ENCODE measurements at places on chromosomes 4 and X.

DNA sequence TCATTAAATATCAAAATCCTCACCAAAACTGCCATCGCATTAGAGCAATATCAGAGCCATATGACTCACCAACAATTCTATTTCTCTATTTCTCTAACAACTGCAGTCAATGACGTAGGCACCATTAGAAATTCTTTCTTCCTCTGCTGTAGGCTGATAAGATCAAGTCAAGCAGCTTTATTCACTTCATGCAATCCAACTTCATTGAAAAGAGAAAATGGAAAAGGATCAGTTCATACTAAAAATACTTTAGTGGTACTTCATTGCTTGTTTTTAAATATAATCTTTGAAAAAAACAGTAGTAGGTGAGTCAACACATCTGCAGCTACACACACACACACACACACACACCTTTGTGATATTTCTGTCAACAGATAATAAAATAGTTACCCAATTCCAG is 345.3 kb upstream of the TENM3 start:
- no peak for DNase-seq

DNA sequence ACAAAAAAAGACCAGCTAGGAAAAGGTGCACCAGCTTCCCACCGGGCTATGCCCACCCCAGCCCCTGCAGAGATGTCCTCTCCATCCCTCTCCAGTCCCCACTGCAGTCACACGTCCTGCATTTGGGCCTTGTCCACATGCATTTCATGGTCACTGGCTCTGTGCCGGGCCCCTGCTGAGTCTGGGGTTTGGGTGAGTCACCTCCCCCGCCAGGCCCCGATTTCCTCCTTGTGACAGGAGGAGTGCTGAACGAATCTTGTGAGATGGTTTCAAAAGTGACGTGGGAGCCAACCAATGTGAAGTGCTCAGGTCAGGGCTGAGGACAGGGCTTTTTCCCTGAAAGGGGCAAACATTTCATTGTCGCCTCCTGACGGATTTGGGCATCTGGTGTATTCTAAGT is 7.1 kb downstream of the CPZ start:
- DNase-seq, result no peak

- no peak for DNase-seq
Observed at GRCh38 chr4:108140328-108140727, 28.4 kb downstream of the LEF1 start.

DNA sequence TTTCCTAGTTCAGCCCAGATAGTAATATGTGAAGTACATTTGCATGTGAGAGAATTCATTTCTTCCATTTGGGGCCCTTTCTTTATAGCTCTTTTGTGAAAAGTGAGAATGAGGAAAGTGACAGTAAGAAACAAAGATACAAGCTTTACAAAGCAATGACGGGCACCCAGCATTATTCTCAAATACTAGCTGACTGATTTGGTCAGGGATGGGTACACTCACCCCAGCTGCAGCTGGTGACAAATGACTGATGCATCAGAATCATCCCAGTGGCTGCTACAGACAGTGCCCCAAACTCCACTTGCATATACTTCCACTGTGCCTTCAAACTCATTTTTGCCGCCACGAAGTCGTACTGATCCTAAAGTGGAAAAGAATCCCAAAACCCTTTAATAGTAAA is 14.8 kb downstream of the PRSS12 start:
- no peak for DNase-seq

- DNase-seq, result no peak
Observed at GRCh38 chr4:140673729-140674128, 82.5 kb downstream of the TBC1D9 start.

GRCh38 chr4:24973404-24973746 is 57.4 kb downstream of the LGI2 start:
- DNase-seq, result no peak

DNA sequence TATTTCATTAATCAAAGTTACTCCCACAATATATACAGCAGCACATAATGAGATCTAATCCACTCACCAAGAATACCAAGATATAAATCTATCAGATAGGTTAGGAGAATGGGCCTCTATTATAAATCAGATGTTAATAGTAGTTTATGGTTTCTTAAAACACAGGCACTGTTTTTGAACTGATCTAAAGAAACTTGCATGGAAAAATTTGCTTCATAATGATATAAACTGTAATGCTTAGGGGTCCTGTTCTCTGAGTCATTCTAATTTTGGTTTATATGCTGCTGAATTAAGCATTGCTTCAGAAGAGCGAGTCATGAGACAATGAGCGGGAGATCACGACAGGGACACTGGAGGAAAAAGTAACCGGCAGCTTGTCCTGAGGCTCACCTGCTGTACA is 113.3 kb upstream of the OTUD4 start:
- no peak for DNase-seq

- no peak for DNase-seq
Observed at GRCh38 chrX:10755439-10756334, 135.3 kb upstream of the MID1 start.

GRCh38 chrX:149398027-149398426 is 107.1 kb downstream of the IDS start:
- DNase-seq, result no peak

DNA sequence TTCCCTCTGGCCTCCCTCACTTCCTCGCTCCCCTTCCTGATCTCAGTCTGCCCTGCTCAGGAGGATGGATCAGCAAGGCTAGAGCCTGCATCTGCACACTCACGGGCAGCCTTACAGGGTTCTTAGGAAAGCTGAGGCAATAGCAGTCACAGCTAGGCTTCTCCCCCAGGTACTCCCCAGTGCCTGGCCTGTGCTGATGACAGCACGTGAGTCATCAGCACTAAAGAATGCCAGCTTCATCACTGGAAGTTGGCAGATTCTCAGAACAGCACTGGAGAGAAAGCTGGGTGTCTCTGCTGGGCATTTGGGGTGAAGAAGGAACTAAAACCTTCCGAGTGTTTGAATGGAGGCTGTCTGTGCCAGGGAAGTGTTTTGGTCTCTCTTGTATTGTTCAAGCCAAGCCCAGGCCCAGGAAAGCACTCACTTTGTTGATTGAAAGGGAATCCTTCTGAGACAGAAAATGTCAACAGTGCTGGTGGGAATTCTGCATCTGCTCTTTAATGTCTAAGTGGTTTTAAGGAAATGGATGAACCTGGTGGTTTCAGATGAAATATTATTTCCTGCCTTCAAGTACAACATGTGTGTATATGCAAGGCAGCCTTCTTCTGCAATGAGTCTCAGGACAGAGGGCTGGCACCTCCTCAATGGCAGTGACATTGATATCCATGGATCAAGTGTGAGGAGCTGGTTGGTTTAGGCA is 73.0 kb upstream of the SCOC start:
- DNase-seq, result no peak

- no peak for DNase-seq
Observed at GRCh38 chr4:5889002-5889696, 3.7 kb downstream of the CRMP1 start.

DNA sequence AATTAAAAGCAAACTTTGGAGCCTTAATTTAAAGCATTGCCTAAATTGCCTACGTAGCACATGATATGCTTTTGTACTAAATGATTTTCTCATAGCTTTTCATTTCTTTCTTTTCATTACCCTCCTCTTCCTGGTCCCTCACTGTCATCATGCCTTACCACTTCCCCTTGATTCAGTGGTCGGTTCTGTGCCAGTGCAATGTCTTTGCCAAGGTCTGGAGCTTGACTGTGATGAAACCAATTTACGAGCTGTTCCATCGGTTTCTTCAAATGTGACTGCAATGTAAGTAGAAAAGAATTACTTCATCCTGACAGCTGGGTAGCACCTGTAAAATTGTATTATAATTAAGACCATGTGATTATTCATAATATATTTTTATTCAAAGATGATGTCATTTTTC is 72.5 kb downstream of the C4orf46 start:
- DNase-seq, result no peak

- no peak for DNase-seq
Observed at GRCh38 chr4:112511803-112512118, 4.2 kb downstream of the NEUROG2 start.

DNA sequence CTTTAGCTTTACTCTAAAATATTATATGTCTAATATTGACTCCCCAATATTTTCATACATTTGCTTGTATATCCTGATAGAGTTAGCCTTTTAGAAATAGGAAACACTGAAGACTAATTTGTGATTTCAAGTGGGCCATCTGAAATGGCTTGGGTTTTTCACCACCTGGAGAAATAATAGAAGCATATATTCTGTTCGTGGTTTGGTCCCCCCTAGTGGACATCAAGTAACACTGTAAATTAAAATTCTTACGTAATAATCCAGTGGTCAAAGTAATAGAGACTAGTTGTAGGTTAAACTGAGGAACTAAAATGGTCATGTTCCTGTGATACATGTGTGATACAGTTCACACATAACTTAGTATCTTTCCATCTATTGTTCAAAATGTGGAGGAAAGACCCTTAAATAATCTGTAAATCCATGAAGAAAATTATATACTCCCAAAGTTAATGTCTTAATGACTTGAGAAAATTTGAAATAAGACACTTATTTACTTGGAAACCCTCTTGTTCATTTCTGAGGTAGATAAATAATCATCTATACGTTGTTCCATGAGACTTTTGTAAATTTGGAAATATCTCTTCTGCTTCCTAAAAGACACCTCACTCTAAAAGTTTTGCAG is 79.8 kb upstream of the SMARCAD1 start:
- no peak for DNase-seq

- no peak for DNase-seq
Observed at GRCh38 chrX:152638443-152638904, 779 bp downstream of the GABRQ start.

GRCh38 chr4:156976147-156976546 is 4.5 kb upstream of the PDGFC start:
- no peak for DNase-seq

- no peak for DNase-seq
Observed at GRCh38 chr4:14143892-14144291, 516.4 kb upstream of the BOD1L1 start.

- no peak for DNase-seq
Observed at GRCh38 chr4:38017609-38018008, 57.4 kb downstream of the PTTG2 start.

DNA sequence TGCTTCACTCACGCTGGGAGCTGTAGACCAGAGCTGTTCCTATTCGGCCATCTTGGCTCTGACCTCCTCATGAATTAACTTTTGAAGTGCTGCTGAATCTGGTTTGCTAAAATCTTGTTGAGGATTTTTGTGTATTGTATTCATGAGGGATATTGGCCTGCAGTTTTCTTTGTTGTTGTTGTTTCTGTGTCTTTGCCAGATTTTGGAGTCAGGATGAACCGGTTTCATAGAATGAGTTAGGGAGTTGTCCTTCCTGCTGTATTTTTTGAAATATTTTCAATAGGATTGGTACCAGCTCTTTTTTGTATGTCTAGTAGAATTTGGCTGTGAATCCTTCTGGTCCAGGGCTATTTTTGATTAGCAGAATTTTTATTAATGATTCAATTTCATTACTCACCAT is 138.1 kb downstream of the NPFFR2 start:
- no peak for DNase-seq

DNA sequence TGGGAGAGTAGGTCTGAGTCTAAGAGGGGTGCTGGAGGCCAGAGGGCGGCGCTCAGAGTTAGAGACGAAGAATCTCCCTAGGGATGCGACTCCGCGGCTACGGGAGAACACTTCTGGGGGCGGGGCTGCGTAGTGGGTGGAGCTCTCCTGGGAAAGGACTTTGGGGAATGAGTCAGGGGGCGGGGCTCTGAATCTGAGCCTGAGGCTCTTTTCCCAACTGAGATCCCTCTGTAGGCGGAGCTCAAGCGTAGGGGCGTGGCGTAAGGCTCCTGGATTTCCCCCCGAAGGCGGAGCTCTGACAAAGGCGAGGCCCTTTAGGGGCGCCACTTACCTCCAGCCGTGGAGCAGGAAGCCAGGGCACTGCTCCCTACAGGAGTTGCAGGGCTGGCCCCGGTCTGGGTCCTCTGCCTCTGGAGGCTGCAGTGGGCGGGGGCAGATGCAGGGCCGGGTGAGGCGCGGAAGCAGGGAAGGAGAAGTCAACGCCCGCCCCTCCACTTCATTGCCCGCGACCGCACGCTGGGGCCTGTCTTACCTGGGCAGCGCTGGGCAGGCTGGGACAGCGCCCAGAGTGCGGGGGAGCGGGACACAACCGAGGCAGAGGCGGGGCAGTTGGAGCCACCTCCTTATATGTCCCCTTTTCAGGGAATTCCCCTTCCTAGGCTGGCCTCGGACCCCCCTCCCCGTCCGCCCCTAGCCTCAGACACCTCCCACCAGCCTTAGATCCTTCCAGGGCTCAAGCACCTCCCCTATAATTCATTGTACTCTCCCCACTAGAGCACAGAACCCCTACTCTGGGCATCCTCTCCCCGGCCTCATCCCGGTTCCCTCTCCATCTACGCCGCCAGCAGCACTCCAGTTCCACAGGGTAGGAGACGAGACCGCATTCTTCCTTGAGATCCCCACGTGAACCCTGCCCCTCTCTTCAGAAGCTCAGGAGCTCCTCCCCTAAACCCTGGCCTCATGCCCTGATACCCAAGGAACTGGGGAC is 1.6 kb downstream of the PRICKLE3 start:
- DNase-seq, result peak; percentile 15

DNA sequence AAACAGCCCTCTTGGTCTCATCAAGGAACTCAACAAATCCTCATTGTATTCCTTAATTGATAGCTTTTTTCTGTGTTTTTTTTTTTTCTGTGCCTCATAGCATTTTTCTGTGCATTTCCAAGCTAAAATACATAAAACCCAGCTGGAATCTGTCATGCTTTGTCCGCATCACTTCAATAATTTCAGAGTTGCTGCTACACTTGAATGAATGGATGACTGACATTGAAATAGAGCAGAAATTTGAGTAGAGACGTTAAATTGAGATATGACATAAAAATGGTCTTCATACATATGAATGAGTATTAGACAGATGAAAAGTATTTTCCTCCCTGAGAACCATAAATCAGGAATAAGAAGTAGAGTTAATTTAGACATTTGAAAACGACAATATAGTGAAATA is 593.2 kb downstream of the TMA16 start:
- no peak for DNase-seq

DNA sequence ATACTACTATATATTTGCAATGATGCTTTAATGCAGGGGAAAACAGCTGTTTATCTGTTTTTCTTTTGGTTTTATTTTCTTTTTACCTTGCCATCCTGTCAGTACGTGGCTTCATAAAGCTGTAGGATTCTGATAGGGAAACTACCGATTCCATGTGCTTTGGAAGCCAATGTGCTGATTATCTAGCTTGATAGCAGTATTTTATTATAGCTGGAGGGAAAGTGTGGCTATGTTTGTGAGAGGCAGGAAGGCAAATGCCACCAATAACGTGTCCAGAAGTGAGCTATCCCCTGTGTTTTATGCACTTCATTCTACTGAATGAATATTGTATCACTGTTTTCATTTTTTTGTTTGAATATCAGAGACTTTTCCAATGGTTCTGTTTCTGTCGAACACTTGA is 43.7 kb downstream of the IL15 start:
- no peak for DNase-seq

GRCh38 chr4:186934841-186935443 is 211.3 kb upstream of the FAT1 start:
- DNase-seq, result no peak

DNA sequence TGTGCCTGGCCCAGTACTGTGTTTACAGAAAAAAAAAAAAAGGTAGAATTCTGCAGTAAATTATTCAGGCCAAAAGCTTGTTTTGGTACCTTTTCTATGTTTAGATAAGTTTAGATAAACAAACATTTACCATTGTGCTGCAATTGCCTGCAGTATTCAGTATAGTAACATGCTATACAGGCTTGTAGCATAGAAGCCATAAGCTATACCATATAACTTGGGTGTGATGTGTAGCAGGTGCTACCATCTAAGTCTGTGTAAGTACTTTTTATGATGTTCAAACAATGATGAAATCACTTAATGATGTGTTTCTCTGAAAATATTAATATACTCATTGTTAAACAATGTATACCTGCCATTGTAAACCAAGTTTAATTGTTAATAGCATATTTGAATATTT is 241.6 kb upstream of the HS3ST1 start:
- no peak for DNase-seq
